ENCODE measurements at places on chromosomes 12 and 14.

GRCh38 chr12:4826909-4827308 is 82.8 kb upstream of the KCNA1 start:
- DNase-seq, result no peak

DNA sequence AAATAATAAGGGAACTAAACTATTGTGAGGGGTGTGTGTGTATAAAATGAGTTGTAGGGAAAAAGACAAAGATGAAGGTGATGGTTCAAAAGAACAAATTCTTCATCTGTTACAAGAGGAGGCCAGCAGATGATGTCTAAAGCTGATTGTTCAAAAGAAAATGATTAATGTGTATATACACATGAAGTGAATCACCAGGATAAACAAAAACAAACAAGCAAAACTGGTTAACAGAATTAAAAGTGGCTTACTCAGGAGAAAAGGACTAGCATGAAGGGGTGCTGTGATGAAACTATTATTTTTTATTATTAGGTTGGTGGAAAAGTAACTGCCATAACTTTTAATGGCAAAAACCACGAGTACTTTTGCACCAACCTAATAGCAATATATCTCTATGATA is 348.4 kb downstream of the BCL11B start:
- DNase-seq, result no peak

DNA sequence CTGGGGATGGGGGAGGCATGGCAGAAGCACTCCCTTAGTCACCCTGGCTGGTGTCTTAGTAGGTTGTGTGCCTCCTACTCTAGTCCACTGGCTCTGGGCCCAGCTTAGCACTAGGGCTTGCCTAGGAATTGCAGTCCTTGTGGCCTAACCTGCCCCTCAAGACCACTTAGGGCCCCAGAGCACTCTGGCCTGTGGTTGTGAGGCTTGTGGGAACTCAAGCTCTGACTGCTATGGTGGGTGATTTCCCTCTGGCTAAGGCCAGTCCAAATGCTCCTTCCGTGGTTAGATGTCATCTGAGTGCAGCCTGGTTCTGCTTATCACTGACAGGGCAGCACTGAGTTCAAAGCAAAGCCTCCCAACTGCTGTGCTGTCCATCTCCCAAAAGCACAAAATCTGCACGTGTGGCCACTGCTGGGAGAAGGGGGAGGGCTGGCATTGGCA is 20.2 kb downstream of the FGD4 start:
- DNase-seq, result no peak

- no peak for DNase-seq
These were observed 407.5 kb upstream of the MGAT4C start for GRCh38 chr12:86663716-86664115.
